Stimulated activated naive CD8-positive, alpha-beta T cell treated with anti-CD3 and anti-CD28 coated beads, Interleukin-15, amount 100 ng/mL, for 72 hours (primary cell): ENCODE measurements at places on chromosomes 11 and 22.

DNA sequence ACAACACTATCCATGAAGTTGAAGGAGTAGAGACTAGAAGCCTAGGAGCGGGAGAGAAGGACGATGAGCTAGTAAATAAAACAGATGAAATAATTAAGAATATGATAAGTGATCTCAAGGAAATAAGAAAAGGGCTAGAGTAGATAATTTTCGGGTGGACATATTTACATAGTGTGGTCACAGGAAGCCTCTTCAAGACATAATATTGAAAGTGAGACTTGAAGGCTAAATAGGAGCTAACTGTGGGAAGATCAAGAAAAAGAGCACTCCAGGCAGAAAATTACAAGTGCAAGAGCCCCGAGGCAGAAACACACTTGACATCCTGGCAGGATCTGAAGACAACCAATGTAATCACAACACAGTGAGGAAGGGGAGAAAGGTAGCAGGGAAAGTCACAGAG, 11.9 kb upstream of the PPFIBP2 start:
- no peak for DNase-seq

- DNase-seq, result no peak
These were observed 22.2 kb downstream of the DKK3 start for GRCh38 chr11:11985954-11986949.

DNA sequence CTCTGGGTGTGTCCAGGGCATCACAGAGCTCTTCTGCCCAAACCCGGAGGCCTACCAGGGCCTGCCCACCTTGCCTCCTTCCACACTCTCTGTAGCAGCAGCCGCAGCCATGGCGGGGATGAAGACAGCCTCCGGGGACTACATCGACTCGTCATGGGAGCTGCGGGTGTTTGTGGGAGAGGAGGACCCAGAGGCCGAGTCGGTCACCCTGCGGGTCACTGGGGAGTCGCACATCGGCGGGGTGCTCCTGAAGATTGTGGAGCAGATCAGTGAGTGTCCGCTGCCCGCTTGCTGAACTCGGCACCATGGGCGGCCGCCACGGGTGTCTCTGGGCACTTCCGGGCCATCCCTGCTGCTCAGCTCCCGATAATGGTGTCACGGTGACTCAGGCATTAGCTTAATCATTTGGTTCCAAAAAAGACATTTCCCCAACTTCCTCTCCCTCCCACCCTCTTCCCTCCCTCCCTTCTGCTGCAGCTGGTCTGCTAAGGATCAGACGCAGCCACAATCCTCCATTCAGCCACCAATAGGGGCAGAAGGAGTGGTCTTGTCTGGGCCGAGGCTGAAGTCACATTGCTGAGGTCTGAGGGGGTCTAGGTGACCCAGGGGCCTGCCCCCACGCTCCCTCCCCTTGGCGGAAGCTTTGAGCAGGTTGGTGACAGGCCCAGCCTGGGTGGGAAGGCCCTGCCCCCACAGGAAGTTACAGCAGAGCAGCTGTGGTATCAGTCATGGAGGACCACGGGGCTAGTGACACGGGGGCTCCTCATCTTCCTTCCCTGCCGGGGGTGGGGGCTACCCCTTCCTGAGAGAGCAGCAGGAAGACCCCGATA, 950 bp downstream of the FERMT3 start:
- DNase-seq, result peak; percentile 76

GRCh38 chr11:102196816-102197215, 86.6 kb downstream of the YAP1 start:
- no peak for DNase-seq

- DNase-seq, result no peak
These were observed 904.2 kb upstream of the RAG2 start for GRCh38 chr11:37502202-37502601.

DNA sequence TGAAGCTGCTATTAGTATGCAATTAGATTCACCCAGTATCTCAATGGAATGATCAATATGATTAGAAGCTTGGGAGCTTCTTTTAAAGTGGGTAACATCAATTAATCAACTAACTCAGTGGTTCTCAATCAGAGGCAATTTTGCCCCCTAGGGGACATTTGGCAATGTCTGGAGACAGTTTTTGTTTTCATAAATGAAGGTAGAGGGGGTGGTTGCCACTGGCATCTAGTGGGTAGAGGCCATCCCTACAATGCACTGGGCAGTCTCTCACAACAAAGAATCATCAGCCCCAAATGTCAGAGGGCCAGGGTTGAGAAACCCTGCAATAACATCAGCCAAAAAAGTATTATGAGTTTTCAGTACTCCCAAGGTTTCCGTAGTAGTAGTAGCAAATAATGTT, 5.9 kb upstream of the AMOTL1 start:
- no peak for DNase-seq

DNA sequence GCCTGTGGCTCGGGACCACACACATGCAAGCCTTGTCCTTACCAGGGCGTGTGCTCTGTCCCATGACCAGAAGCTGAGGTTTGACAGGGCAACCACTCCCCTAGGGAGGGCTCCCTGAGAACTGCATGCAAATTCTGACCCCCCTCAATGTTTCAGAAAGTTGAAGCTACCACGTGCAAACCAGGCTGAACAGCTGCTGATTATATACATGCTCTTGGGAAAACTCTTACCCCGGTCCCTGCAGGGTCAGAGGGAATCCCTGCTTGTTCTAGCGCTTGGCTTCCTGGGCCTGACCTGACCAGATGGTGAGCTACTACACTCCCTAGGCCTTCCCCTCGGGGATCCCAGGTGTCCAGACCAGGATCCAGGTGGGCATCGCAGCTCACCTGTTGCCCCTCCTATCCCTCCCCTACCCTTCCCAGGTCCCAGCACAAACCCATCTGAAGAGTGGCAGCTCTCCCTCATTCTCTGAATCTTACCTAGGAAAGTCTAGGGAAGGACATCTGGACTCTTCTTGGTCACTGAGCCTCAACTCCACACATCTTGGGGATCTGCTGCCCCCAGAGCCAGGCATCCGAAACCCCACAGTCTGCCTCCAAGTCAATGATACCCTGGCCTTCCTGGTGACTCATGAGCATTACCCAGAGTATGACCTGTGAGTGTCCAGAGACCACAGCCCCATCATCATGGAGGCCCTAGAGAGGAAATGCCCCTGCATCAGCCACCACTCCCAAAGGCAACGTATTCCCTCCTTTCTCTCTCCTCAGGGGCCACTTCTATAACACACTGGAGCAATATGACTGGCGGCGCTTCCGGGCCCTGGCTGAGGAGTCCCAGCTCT, 61.5 kb downstream of the BTG4 start:
- no peak for DNase-seq

- DNase-seq, result no peak
These were observed 12.9 kb downstream of the RANGAP1 start for GRCh38 chr22:41273128-41273527.
